Activated CD8-positive, alpha-beta T cell treated with anti-CD3 and anti-CD28 coated beads, Interleukin-2, amount 10 ng/mL, durations not matched to agents 7 days and 5 days (primary cell): ENCODE measurements at places on chromosomes 1 and 21. TPM values are rescaled to one million over a fixed set of nuclear protein-coding genes. Genes with fewer than 3 reads are reported as not detected.

DNA sequence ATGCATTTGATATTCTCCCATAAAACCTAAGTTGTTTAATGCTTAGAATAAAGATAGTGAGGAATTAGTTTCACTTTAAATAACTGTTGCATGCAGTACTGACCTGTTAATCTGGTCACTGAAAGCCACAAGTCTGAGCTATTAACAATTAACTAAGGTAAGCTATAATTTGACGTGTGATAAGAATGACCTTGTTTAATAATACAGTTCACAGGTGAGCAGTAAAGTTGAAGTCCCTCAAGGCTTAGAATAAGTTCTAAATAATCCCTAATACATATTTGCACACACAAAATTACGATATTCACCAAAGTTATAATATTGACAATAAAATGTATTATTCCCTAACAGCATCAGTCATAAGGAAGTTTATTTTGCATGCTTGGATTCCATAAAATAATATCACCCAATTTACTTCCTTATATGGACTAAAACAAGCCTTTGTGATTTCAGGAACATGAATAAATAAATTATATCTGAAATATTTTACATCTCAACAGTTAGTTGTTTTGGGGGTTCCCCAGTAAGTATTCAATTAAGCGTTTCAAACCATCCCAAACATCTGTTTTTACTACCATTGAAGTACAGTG is 70.6 kb upstream of the CHRM3 start:
- no peak for DNase-seq

DNA sequence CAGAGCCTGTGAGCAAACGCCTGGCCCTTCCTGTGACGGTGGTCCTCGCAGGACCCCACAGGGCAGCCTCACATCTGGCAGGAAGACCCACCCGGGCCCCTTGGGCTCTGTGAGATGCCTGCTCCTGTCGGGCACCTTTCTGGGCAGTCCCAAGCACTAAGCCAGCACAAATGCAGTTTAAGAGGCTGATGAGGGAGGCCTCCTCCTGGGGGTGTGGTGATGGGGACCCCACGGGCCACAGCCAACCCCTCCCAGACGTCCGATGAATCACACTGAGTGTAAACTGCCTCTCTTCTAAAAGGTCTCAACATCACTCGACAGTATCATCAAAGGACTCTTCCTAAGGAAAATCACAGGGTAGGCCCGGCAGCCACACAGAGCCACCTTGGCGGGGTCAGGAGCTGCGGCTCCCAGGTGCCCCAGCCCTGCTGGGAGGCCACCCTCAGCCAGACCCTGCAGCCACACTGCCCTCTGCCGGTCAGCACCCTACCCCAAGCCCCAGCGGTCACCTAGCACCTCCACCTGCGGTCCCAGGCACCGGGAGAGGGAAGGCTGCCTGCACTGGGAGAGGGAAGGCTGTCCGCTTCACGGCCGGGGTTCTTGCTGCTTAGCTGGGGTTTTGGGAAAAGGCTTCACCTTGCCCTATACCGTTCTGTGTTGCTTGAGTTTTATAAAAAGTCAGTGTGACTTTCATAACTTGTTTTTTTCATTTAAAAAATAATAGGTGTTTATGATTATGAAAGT is 3.9 kb upstream of the PRKCZ start:
- DNase-seq = peak; percentile 65

DNA sequence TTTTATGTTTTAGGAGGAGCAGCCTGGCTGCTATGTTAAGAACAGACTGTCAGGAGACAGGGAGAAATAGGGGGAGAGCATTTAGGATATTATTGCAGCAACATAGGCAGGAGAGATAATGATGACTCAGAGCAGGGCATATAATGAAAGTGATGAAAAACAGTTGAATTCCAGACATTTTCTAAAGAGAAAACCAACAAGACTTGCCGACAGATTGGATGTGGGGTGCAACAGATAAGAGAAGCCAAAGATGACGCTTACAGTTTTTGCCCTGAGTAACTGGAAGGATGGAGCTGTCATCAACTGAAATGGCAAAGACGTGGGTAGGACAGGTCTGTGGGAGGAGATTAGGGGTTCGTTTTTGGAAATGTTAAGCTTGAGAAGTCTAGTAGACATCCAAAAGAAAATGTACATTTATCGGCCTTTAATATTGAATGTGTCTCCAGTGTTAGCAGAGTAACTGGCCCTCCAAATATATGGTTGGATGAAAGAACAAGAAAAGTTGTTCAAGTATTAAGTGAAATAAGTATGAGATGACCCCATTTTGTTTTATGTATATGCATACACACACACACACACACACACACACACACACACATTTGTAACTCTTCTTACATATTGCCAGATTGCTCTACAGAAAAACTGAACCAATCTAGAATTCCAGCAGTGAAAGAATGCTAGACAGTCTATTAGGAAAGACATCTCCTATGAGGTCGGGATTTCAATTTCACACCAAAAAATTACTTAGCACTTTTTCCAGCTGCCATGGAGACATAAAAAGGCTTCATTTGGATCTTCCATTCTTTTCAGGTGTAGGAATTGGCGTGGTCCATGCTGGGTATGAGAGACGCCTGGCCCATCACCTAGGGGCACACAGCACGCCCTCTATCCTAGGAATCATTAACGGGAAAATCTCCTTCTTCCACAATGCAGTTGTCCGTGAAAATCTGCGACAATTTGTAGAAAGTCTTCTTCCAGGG is 17.2 kb downstream of the DNAJC16 start:
- DNase-seq = no peak

The PCP4L1 gene
- total RNA-seq = 0.40 TPM

The OR6F1 gene
- total RNA-seq = not detected
